IMR-90 (cell line): ENCODE measurements at places on chromosomes 11 and 22. TPM values are rescaled to one million over a fixed set of nuclear protein-coding genes. Genes with fewer than 3 reads are reported as not detected.
A peak's percentile ranks its signal among the peaks of the same experiment; 100 is the strongest.

Gene KCNK4
- total RNA-seq: not detected in 2 replicates

GRCh38 chr11:68009391-68010089 lies 587 bp upstream of the ALDH3B1 start:
- peak; percentile 53 for DNase-seq

DNA sequence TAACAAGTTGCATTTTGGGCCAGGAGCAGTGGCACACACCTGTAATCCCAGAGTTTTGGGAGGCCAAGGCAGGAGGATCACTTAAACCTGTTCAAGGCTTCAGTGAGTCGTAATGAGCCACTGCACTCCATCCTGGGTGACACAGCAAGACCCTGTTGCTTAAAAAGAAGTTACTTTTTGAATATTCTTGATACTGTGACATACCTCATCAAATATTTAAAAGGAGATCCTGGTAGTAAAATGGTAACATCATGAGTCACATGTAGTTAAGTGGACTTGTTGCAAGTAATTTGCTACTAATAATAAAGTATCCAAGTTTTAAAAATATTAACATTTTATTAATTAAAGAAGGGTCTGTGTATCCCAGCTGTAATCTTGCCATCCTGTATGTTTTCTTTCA lies 18.3 kb downstream of the HMGXB4 start:
- DNase-seq: peak; percentile 66

DNA sequence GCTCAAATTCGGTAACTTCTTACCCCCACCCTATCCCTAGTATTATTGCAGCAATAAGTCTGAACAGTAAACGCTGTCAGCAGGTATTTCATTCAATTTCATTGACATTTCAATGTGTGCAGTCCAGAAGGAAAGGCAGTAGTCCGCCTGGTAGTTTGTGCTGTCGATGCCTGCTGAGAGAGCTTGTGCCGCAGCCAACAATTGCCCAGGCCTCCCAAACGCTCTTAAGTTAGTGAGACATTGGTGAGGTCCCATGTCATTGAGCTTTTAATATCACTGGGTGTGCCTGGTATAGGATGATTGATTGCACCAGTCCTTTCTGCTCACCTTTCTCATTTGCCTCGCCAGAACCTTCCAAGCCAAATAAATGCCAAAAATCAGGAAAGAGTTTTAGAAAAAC lies 28.1 kb downstream of the ALKBH3 start:
- DNase-seq: no peak

GRCh38 chr22:17784776-17785175 lies 10.5 kb upstream of the BID start:
- DNase-seq: no peak
